ENCODE measurements at places on chromosomes 11 and 22. TPM values are rescaled to one million over a fixed set of nuclear protein-coding genes. Genes with fewer than 3 reads are reported as not detected.

DNA sequence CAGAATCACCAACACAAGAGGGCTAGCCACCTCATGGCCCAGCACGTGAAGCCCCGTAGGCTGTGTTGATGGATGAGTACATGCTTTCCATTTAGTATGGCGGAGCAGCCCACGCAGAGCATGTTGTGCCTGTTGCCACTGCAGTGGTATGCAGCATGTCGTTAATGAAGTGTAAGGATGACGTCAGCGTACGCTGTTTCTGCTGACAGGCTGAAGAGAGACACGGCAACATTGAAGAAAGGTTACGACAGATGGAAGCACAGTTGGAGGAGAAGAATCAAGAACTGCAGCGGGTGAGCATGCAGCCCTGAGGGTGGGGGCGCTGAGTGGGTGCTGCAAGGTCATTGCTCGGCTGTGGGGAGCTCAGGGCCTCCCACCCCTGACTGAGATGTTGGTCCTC, 62.8 kb downstream of the PPFIA1 start:
- no peak overlapping the region for H3K4me3 ChIP-seq
- no peaks in the 10 kb centered on the region for H3K27me3 ChIP-seq
- H3K4me1 ChIP-seq = no peaks in the 10 kb centered on the region
- DNase-seq = no peak
- H3K36me3 ChIP-seq = peaks cover 86% of the 10 kb centered on the region

DNA sequence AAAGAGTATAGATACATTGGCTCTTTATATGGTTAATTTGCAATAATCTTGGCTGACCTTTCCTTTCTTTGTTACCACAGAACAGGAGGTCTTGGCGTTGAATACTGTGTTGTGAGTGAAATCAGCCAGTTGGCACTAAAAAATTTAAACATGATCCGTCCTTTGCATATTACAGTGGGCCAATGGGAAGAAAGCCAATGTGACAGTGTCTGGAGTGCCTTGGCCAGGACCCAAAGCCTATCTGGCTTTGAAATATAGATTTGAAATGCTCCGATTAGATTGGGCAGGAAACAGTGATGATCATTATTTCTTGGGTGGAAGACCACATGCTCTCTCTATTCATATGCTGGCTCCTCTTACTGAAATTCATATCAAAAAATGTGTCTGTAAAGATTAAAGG, 339.6 kb upstream of the ANO3 start:
- no peak for DNase-seq
- H3K36me3 ChIP-seq = no peaks in the 10 kb centered on the region
- no peak overlapping the region for H3K27ac ChIP-seq

GRCh38 chr11:46336563-46337180, 10.6 kb upstream of the DGKZ start:
- H3K36me3 ChIP-seq = no peaks in the 10 kb centered on the region
- H3K27me3 ChIP-seq = no peaks in the 10 kb centered on the region
- H3K4me3 ChIP-seq = no peak overlapping the region
- H3K4me1 ChIP-seq = peaks cover 13% of the 10 kb centered on the region

The TCN1 gene
- 7.4 TPM for total RNA-seq

DNA sequence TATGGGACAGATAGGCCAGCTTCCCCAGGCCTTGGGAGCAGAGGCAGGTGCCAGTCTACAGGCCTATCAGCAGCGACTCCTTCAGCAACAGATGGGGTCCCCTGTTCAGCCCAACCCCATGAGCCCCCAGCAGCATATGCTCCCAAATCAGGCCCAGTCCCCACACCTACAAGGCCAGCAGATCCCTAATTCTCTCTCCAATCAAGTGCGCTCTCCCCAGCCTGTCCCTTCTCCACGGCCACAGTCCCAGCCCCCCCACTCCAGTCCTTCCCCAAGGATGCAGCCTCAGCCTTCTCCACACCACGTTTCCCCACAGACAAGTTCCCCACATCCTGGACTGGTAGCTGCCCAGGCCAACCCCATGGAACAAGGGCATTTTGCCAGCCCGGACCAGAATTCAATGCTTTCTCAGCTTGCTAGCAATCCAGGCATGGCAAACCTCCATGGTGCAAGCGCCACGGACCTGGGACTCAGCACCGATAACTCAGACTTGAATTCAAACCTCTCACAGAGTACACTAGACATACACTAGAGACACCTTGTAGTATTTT, 26.6 kb upstream of the L3MBTL2 start:
- H3K4me1 ChIP-seq = peaks cover 11% of the 10 kb centered on the region
- H3K4me3 ChIP-seq = no peak overlapping the region
- peaks cover 16% of the 10 kb centered on the region for H3K36me3 ChIP-seq
- H3K27me3 ChIP-seq = no peaks in the 10 kb centered on the region
- no peak for DNase-seq

DNA sequence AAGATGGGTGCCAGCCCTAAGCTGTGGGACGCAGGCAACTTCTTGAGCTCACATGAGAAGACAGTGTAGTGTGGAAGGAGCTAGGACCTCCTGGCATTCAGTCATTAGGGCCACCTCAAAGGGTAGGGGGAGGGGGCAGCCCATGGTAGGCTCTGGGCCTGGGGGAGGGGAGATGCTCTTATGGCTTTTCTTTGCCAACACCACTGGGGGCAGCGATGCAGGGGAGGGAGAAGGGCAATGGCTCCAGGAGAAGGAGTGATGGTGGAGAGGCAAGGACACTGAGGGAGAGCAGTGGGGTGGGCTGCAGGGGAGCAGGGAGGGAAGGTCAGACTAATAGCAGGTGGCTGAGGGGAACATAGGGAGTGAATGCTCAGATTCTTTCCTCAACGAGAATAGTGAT, 63.3 kb upstream of the SUSD2 start:
- no peaks in the 10 kb centered on the region for H3K4me1 ChIP-seq
- H3K36me3 ChIP-seq = no peaks in the 10 kb centered on the region

DNA sequence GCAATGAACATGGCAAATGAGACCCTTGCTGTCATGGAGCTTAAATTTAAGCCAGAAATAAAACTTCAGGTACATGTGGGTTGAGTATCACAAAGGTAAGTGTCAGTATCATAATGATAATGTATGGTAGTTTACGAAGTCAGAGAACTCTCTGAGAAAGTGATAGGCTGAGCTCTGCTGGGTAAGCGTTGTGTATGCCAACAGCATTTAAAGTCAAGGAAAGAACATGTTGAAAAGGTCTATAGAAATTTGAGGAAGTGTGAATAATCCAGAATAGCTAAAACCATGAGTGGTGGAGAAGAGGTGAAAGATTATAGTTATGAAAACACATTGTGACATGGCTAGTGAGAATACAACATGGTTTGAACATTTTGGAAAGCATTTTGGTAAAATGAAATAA, 17.4 kb upstream of the CTSC start:
- no peaks in the 10 kb centered on the region for H3K27me3 ChIP-seq
- no peak overlapping the region for H3K4me3 ChIP-seq
- DNase-seq = no peak
- peaks cover 37% of the 10 kb centered on the region for H3K4me1 ChIP-seq

The OR6T1 gene
- total RNA-seq = not detected

DNA sequence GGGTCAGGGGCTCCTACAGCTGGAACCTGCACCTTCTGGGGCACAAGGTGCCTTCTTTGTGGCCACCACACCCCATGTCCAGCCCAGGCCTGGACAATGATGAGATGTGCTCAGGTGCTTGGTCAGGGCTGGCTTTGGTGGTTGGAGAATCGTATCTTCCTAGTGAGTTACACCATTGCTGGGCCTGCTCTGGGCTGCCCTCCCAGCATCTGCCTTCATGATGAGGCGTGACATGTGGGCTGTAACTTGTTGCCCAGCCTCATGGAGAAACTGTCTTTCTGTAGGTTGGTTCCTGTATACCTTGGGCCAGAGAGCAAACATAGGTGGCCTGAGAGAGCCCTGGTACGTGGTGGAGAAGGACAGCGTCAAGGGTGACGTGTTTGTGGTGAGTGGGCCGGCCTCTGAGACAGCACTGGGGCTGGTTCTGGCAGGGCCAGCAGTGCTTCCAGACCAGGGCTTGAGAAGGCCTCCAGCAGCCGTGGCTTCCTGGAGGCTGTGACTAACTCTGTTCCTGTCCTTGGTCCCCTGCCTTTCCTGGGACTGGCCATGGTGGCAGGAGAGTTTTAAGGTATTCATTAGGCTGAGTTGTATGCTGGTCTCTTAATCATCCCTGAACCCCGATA, 18.1 kb downstream of the TRMU start:
- H3K36me3 ChIP-seq = peaks cover 19% of the 10 kb centered on the region
- H3K4me3 ChIP-seq = no peak overlapping the region
- no peak for DNase-seq
- no peaks in the 10 kb centered on the region for H3K27me3 ChIP-seq
- H3K27ac ChIP-seq = no peak overlapping the region

The MUC5B gene
- total RNA-seq = 24.3 TPM

- no peak overlapping the region for H3K27ac ChIP-seq
- no peaks in the 10 kb centered on the region for H3K27me3 ChIP-seq
- no peak overlapping the region for H3K4me3 ChIP-seq
- H3K36me3 ChIP-seq = no peaks in the 10 kb centered on the region
- H3K4me1 ChIP-seq = peaks cover 17% of the 10 kb centered on the region
- no peak for DNase-seq
These were observed 16.0 kb upstream of the EFCAB6 start for GRCh38 chr22:43827926-43828724.

The PHOX2A gene
- total RNA-seq = not detected

The PLAAT2 gene
- 3.0 TPM for total RNA-seq

DNA sequence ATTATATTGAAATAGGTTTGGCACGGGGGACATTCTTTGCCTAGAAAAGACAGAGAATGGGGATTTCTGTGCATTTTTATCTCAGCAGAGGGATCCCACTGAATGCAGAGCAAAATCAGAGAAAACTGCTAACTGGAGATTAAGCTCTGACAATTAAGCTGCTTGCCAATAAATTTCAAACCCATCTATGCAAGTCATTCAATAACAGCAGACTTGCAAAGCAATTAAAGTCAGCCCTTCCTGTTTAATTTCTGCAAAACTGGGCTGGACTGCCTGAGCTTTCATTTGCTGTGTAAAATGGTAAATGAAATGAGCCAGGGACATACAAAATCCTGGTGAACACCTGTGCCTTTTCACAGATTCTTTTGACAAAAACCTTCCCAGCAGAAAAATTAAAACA, 1273.9 kb upstream of the CNTN5 start:
- no peaks in the 10 kb centered on the region for H3K4me1 ChIP-seq
- H3K36me3 ChIP-seq = no peaks in the 10 kb centered on the region
- no peak overlapping the region for H3K27ac ChIP-seq
- no peak for DNase-seq
- H3K27me3 ChIP-seq = no peaks in the 10 kb centered on the region
- H3K4me3 ChIP-seq = no peak overlapping the region

The CRKL gene
- 35.4 TPM for total RNA-seq

The CCDC87 gene
- not detected for total RNA-seq

DNA sequence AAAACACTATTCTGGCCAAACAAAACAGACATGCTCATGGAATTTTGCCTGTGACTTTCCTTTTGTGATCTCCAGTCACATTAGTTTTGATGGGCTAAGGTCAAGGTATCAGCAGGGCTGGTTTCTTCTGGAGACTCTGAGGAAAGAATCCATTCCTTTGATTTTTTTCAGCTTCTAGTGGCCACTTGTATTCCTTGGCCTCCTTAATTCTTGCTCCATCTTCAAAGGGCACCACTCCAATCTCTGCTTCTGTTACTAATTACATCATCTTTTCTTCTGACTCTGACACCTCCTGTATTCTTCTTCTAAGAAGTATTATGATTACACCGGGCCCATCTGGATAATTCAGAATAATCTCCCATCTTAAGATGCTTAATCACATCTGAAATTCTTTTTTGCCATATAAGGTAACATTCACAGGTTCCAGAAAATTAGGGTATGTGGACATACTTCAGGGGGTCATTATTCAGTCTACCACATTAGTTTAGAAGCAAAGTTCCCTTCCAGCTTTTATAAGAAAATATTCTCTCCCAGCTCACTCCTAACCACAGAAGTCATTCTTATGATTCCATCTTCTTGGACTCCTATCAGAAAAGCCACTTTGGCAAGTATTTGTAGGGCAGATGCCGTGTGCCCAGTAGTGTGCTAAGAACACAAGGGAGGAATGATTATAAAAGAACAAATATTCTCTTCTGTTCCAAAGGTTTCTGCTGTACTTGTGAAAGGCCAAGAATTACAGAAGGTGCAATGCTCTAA, 56.4 kb upstream of the FSHB start:
- DNase-seq = no peak
- no peak overlapping the region for H3K4me3 ChIP-seq
- no peaks in the 10 kb centered on the region for H3K36me3 ChIP-seq
- H3K4me1 ChIP-seq = no peaks in the 10 kb centered on the region

DNA sequence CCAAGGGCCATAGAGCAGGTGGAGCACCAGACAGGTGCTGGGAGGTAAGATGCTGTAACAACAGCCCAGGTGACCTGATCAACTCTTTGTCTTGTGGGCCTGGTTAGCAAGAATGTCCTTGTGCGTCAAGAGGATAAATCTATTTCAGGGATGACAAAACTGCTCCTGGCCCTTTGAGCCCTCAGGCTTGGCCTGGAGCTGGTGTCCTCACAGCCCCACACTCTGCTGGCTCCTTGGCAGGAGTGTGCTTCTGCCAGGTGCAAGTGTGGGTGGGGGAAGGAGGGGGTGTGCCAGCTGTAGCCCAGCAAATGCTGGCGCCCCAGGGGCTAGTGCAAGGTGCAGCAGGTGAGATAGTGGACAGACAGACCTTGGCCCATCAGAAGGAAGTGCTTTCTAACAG, 19.5 kb downstream of the AMPD3 start:
- no peak overlapping the region for H3K4me3 ChIP-seq
- no peak overlapping the region for H3K27ac ChIP-seq
- H3K36me3 ChIP-seq = no peaks in the 10 kb centered on the region
- H3K4me1 ChIP-seq = no peaks in the 10 kb centered on the region

DNA sequence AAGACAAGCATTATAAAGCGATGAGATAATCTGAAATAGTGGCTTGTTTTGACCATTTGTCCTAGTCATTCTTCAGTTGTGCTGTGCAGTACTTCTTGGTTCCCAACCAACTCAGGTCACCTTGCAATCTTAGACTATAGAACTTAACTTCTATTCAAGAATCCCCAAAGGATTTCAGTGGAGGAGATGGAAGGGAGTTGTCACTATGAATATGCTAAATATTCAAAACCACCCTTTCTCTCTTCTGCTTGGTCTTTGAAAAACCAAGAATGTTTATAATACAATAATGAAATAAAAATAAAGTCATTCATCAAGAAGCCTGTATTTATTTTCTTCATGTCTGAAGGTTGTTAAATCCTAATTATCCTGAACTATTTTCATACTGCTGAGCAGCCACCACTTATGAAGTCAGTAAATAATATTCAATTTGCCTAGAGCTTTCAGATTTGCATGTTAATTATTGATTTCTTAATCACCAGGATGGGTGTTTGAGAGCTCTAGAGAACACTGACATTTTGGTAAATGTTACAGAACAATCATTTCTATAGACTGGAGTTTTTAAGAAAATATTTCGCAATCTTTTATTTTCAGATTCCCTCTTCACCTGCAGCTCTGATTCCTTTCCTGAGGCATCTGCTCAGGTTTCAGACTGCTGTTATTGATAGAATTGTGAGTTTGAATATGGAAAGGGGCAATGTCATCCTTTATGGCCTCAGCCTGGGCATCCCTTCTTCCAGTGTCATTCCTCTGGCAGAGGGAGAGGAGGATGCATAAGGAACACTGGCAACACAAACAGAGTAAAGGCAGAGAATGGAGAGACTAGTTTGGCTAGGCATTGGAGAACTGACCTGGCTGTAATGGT, 91.5 kb upstream of the USP47 start:
- H3K36me3 ChIP-seq = no peaks in the 10 kb centered on the region
- H3K27ac ChIP-seq = no peak overlapping the region
- no peak for DNase-seq
- H3K4me1 ChIP-seq = peaks cover 28% of the 10 kb centered on the region
- no peaks in the 10 kb centered on the region for H3K27me3 ChIP-seq
- no peak overlapping the region for H3K4me3 ChIP-seq

- no peaks in the 10 kb centered on the region for H3K36me3 ChIP-seq
- no peak overlapping the region for H3K4me3 ChIP-seq
- no peaks in the 10 kb centered on the region for H3K4me1 ChIP-seq
- DNase-seq = no peak
These were observed 22.5 kb downstream of the KRTAP5-5 start for GRCh38 chr11:1652026-1652425.
